ENCODE measurements at places on chromosomes 3 and 15.
A peak's percentile ranks its signal among the peaks of the same experiment; 100 is the strongest.

GRCh38 chr3:161284989-161285388, 63.9 kb downstream of the NMD3 start:
- DNase-seq = no peak

DNA sequence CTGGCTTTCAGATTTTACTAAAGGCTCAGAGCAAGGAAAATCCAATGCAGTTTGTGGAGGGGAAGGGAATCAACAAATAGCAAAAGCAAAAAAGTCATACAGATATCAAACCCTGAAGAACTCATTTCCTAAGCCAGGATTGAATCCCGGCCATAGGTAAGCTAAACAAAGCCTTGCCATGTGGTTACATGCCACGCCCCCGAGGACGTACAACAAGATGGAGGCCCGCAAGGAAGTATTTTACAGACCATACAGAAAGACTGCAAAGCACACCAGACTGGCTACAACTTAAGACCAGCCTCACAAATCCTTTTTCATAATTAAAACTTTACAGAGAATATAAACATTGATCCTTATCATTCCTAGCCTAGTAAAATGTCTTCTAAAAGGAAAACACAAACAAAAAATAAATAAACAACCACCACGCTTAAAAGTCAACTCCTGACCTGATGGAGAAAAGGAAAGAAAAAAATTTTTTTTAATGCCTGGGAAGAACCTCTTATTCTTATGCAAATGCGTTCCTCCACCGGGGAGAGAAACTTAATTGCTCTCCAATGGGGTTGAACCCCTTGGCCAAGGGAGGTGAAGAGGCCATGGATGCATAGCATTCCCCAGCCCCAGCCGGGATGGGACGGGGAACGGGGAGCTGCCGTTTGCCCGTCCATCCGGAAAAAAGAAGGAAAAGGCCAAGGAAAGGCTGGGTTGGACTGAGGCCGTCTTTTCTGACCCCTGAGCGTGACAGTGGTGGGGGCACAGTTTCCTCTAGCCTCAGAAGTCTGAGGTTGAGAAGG, 39.3 kb downstream of the IL1RAP start:
- DNase-seq = no peak

- DNase-seq = no peak
Measured at GRCh38 chr3:29610781-29611180, 329.9 kb downstream of the RBMS3 start.

DNA sequence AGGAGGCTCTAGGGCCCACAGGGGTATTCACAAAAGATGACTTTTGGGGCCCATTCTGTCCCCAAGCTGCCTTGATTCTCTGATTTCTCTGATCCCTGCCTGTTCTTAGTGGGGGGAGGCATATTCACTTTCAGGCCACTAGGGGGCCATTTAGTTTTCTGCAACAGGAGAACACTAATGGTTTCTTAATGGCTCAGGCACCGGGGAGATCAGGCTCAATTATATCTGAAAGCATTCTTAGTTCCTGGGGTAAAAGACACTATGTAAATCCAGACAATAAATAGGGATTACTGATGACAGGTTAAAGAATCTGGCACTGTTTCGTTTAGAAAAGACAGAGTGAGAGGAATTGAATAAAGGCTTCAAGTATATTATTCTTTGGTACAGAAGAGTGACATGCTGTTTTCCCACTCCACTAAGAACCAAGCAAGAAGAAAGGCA, 2.5 kb upstream of the INAFM2 start:
- DNase-seq = peak; percentile 42

- no peak for DNase-seq
Measured at GRCh38 chr3:42368861-42369260, 41.5 kb downstream of the LYZL4 start.

DNA sequence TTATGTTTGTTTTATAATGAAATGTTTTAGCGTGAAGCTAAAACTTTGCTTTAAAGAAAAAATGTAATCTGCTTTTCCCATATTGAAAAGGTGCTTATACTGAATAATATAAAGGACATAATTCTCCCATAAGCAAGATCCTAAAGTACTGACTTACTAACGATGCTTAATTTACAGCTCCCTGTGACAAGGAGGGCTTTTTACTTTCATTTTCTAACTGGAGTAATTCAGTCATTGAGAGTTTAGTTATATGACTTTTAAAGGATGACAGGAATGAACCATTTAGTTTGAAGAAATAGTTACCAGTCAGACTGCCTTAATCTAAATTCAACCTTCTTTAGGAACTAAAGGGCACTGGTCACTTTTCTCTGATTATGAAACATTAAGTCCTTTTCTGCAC, 19.3 kb upstream of the ZPLD1 start:
- DNase-seq = no peak

DNA sequence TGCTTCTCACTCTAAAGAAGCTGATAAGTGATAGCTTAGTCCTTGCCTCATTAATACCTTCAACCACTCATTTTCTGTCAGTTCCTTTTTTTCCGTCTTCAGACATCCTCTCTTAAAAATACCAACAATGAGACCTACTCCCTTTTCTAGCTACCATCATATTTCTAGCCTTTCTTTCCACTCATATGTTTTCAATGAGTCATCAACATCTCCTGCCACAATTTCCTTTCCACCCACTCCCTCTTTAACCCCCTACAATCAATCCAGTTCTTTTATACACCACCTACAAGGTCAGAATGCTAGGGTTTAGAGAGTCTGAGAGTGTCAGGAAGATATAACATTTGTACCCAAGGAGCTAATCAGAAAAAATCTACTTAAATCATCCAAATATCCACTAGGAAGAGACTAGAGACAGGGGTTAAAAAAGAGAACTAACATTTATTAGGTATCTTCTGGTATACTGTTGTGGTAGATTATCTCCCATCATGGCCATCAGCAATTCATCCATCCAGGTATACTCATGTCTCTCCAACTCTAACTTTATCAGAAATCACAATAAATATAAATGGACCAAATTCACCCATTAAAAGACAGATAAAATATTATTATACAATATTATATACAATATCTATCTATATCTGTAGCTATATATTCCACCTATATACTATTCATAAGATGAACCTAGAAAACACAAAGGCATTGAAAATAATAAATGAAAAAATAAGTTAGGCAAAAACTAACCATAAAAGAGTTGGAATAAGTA, 42.5 kb downstream of the MYLK start:
- no peak for DNase-seq

- no peak for DNase-seq
Measured at GRCh38 chr3:82506204-82506603, 744.8 kb upstream of the GBE1 start.

DNA sequence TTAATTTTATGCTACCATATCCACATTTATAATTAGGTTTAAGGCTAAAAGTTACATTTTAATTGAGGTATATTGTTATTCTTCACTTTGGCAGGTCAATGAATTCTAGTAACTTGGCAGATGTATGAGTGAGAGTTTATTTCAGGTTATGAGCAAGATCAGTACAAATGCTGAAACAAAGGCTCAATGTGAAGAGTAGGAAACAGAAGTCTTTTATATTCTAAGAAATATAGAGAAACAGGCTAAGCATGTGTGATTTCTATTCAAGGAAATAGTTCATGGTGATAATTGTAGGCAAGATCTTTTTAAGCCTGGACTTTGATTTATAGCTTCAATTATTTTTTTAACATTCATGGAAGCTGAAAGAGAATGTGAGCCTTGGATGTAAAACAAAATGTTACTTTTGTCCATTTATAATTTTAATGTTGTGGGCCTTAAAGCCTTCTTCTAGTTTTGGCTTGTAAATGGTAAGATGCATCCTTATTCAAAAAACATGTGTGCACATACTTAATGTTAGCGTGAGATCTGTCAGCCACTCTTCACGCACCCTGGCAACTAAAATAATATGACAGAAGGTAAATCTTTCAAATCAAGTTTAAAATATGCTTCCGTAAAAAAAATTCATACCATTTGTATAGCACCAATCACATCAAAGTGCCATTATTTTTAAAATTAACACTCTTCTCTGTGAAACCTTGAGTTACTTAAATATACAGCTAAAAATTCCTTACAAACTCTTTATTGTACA, 22.8 kb upstream of the OSTN start:
- DNase-seq = no peak

DNA sequence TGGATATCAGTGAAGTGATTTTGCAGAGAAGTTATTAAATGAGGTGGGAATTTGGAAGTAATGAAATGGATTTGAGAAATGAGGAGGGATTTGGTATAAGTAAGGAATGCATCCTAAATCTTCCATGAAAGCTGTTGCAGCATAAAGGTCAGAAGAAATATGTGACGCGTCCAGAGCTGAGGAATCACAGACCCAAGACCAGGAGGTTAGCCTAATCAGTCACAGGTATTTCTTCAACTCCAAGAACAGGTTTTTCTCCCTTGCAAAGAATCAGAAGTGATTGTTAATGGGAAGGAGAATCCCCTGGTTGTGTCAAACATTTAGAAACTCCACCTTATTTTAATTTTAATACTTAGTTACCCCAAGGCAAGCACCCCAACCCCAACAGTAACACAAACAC, 253.2 kb downstream of the MEX3B start:
- DNase-seq = no peak

GRCh38 chr3:35992041-35992440, 352.7 kb downstream of the ARPP21 start:
- DNase-seq = no peak

GRCh38 chr3:59268170-59268569, 218.3 kb upstream of the CFAP20DC start:
- DNase-seq = no peak

GRCh38 chr3:188049606-188050530, 104.1 kb upstream of the LPP start:
- DNase-seq = peak; percentile 24

GRCh38 chr3:195401943-195402342, 40.9 kb downstream of the ACAP2 start:
- DNase-seq = no peak

All from stimulated activated CD4-positive, alpha-beta T cell treated with anti-CD3 and anti-CD28 coated beads, Interleukin-2, amount 100 ng/mL, for 24 hours (primary cell).